Adipocyte (in vitro differentiated cells): ENCODE measurements at places on chromosomes 6 and 20.

GRCh38 chr20:37921341-37921929, 18.5 kb downstream of the VSTM2L start:
- DNase-seq, result no peak

- no peak for DNase-seq
Measured at GRCh38 chr20:1565461-1565860, 8.0 kb upstream of the SIRPD start.

GRCh38 chr6:4323322-4323721, 187.9 kb upstream of the ECI2 start:
- DNase-seq, result no peak

- DNase-seq, result peak; percentile 33
Measured at GRCh38 chr6:11007715-11008608, 36.1 kb downstream of the ELOVL2 start.

GRCh38 chr6:136486357-136486756, 63.9 kb downstream of the MAP7 start:
- DNase-seq, result peak; percentile 14

DNA sequence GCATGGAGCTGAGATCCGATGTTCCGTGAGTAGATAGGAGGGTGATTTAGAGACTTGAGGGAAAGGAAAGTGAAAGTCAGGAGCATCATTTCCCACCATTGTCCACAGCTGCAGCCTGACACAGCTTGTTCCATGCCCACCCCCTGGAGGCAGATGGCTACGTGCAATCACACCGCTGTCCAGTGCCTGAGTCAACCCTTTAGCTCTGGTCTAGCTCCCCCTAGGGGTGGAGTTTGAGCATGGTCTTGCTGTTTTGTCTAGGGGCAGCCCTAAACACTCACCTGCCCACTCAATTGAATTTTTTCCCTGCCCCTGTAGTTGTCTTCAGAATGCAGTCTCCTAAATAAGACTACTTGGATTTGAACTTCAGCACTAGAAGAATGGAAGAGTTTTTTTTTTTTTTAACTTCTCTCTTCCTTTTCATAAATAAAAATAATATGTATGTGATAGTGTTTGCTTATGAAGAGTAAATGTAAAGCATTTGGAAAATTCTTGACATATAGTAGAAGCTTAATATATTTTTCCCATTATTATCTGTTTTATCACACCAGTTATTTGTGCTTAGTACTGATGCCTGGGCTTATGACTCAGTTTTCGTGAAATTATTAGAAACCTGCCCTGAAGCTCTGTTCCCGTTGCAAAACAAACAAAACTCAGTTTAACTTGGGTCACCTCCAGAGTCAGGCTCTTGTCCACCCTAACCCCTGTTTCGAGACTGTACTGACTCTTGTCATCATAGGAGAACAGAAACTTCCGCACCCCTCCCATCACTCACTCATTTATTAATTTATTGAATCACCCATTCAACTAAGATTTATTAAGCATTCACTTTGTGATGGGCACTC, 814.8 kb downstream of the MAFB start:
- DNase-seq, result peak; percentile 82
